ENCODE measurements at places on chromosomes 2 and 18.

GRCh38 chr2:45483997-45484396 lies 127.1 kb downstream of the SRBD1 start:
- DNase-seq, result no peak

GRCh38 chr18:49612515-49613033 lies 50.7 kb downstream of the LIPG start:
- DNase-seq, result no peak

DNA sequence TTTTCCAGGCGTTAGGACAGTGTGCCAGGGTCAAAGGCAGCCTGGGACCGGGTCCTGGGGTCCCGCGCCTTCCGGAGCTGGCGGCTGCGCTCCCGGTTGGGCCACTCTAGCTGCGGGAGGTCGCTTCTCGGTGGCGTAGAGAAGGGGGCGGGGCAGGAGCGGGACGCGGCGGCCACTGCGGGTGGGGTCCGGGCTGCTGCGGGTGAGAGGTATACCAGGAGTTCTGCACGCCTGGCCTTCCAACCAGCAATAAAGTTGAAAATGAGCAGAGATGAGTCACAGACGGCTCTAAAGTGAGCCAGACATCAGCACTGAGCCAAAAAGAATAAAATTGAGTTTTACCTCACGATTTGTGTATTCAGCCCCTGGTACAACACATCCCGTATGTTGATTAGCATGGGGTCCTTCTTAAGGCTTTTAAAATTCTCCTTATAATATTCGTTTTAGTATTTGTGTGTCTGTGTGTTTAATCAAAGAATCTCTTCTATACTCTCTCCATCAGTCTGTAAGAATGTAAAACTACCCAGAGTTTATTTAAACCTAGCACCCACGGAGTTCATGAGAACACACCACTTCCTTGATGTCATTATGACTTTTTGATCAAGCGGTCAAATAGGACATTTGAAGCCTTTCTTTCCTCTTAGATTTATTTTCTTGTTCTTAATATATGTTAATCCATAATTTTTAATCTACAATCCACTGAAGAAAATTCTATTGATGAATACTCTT lies at the start of gene C1GALT1C1L:
Gene C1GALT1C1L (minus strand): TSS at position 108 of the 729 bp plus-strand sequence. CDS start 107 bp downstream, at position 1.
- DNase-seq, result no peak

GRCh38 chr2:169452080-169452479 lies 27.2 kb upstream of the BBS5 start:
- no peak for DNase-seq

DNA sequence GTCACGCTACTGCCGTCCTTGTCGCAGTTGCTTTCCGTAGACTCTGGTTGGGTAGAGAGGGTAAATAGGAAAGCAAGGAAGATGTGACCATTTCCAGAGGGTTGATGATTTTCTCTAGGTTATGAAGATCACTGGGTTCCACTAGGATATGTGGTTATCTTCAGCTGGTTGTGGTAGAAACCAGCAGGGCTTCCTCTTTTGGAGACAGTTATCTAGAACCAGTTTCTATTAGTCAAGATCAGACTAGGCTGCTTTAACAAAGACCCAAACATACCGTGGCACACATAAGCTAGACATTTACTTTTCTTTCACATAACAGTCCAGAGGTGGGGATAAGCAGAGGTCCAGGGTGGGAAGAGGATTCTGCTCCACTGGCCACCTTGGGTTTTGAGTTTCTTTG lies 59.6 kb downstream of the FASTKD2 start:
- DNase-seq, result no peak

DNA sequence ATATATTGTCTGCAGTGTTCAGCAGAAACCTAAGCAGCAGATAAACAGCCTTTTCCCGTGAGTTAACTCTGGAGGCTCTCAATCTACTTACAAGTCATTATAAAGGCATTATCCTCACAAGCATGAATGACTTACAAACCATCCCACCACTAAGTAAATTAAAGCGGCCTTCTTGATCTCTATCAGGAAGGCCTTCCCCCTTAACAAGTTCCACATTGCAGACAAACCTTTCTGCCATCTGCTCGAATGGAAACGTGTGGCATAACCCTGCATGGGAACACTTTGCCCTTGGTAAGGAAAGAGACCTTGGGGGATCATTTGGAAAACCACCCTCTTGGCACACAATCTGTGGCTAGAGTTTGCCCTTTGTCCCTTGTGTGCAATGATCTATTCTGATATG lies 199.5 kb downstream of the OSR1 start:
- DNase-seq, result no peak

DNA sequence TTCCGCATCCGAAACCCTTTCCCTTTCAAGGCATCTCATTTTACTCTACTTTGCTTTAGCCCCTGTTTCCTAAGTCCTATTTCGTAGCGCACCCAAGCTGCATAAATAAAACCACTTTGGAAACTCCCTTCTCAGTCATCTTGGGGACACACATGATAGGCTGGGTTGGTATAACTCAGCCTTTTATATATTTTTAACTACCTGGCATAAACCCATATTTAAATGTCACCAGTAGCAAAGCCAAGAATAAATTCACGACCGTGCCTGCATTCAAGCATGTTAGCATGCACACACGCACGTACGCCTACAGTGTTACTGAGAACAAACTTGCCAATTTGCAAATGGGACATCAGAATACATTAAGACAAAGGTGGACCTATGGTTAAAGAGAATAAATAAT lies 564.7 kb upstream of the PIK3C3 start:
- no peak for DNase-seq

DNA sequence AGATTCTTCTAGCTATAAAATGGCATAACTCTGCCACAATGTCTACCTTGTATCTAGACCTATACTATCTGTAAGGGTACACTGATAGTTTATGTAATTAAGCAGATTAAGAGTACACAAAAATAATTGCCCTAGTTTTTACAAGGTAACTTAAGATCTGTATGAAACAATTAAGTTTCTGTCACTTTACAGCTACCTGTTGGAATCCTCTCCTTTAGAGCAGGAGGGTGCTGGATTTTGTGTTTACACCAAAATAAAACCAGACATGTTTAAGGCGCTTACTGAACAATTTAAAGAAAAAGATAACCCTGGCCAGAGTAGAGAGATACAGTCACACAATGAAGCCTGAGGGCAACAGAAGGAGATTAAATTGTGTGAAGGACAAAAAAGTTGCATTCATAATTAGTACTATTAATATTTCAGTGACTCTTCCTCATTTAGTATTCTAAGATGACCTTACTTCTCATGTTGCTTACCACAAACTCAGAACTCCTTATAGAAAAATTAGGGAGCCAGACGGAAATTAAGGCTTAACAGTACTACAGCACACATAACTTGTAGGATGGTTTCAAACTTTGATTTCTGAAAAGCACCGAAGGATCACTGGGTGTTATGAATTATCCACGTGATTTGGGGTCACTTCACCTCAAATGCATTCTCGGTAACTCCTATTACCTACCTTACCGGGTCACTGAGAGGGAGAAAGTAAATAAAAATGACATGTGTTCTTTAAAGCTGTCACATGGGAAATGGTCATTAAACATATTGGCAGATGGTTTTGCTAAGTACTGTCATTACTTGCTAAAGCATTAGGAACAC lies 1.0 kb downstream of the DARS1 start:
- no peak for DNase-seq

DNA sequence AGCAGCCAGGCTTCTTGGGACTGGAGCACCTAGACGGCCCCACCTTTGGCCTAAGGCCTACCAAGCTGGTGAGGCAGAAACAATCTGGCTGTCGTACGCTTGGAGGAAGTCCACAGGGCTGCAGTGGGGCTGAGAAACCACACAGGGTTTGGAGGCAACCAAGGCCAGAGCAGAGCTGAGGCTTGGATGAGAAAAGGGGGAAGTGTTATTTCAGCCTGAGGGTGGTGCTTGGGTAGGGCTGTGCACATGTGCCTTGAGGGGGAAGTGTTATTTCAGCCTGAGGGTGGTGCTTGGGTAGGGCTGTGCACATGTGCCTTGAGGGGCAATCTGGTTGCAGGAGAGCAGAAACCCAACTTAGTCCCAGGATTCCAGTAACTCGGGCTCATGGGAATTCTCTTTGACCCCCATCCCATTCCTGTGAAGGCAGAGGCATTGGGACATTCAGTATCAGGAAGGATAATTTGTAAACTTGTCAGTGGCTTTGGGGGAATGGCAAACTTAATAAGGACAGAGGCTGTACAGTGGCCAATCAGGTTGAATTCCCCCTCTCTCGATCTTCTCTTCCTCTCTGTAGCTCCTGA lies 971 bp upstream of the FBXO41 start:
- peak; percentile 87 for DNase-seq

DNA sequence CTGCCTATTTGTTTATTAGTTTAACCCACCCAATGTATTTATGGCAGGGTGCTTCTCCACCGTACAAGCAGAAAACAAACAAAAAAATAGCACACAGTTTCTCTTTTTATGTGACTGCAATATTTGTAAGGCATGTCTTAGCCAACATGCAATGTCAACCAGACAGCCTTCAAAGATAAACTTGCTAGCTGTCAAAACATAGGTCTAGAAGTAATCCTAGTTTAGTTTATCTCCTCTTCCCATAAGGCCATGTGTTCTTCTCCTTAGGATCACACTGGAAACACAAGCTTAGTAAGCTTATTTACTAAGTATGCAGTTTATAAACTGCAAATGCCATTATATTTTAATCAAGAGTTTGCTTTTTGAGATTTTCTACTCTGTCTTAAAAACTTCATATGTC lies 75.6 kb downstream of the LDAH start:
- no peak for DNase-seq

- DNase-seq, result no peak
Measured at GRCh38 chr2:27184115-27184514, 27.7 kb upstream of the ATRAID start.

GRCh38 chr2:160006475-160006874 lies 55.9 kb downstream of the PLA2R1 start:
- no peak for DNase-seq

DNA sequence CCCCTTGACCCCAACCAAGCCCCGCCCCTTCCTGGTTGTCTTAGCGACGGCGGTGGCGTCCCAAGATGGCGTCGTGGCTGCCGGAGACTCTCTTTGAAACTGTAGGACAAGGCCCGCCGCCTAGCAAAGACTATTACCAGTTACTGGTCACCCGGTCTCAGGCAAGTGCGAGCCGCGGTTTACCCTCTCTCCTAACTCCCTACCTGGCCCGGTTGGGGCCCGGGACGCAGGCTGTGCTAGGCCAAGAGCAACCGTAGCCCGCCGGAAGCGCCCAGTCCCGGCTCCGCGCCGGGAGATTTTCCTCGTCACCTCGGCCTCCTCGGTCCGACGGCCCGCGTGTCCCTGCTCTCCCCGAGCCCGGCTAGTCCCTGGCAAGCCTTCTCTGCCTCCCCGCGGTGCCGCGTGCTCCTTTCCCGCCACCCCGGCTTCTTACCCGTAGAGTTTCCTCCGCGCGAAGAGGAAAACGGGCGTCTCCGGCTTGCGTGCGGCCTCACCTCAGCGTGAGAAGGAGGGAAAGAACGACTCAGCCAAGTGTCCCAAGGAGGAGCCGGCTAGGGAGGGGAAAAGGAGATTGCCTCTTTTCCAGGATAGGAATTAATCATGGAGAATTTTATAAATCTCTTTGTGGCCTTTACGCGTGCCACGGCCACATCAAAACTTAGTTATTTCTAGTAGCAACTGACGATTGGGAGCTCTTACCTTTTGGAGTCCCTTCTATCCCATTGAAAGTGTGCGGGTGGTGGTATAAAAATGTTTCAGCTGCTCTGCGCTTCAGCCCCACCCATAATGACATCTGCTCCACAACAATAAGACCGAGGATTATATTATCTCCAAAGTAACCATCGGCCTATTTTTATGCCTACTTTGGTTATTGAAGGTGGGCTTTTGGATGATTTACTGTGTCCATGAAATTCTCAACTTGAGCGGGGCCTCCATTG lies at the start of gene FBXO36:
Gene FBXO36 (plus strand): TSS at position 55 of the 938 bp plus-strand sequence. CDS start 11 bp downstream, at position 66.
- DNase-seq, result peak; percentile 96

DNA sequence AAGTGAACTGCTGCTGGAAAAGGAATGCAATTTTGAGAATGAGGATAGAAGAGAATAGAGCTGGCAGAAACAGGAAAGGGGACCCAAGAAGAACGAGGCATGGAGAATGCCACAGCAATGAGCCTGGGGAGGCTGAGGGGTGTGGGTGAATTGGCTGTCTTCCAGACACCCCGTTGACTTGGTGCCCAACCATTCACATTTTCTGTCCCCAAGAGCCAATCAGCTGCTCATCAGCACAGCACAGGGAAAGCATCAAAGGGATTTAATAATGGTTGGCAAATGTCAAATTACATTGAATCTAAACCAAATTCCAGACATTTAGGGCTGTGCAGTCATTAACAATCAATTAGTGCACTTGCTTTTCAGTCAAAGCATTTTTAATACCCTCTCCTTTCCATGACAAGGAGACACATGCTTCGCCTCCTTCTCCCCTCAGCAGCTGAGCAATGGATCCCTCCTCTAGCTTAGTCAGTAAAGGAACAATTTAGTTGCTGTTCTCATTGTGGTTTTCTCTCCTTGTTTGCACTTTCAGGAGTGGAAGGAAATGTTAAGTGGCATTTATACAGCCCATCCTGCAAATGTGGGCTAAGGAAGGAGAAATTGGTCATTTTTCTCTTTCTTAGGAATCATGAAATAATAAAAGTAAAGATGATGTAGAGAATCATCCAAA lies 98.8 kb downstream of the KLF7 start:
- DNase-seq, result no peak

DNA sequence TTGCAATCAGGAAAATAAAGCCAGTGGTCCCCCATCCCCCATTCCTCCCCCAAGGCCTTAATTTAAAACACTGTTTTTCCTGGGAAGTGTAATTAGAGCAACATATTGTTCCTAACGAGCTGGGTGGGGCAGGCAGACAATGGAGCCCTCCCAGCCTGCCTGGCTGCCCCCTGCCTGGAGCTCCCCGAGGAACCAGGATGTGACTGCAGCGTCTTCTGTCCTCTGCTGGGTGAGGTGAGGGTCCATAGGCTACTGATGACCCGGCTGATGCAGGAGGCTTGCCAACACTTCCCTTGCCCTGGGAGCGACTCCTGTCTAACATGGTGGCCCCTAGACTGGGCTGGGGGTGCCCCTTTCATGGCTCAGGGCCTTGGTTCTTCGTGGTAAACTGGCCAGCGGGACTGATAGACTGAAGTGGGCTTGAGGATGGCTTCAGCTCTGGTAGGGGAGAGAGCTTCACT lies 152.4 kb downstream of the DYSF start:
- peak; percentile 46 for DNase-seq

DNA sequence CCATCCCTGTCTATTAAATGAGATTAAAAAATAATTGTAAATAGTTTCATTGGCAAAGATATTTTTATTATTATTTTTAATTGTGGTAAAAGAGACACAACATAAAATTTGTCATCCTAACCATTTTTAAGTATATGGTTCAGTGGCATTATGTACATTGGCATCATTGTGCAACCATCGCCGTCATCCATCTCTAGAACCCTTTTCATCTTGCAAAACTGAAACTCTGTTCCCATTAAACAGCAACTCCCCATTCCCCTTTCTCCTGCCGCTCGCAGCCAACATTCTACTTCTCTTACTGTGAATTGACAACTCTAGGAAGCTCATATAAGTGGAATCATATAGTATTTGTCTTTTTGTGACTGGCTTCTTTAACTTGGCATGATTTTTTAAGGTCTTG lies 25.3 kb downstream of the LAMA3 start:
- no peak for DNase-seq

- no peak for DNase-seq
Measured at GRCh38 chr2:135451966-135452365, 79.1 kb downstream of the ZRANB3 start.

All from spleen (tissue), 13 donors.